ACHN (cell line): ENCODE measurements at places on chromosomes 1 and 21.

GRCh38 chr1:64343823-64344190 lies 126.1 kb upstream of the CACHD1 start:
- DNase-seq = no peak

DNA sequence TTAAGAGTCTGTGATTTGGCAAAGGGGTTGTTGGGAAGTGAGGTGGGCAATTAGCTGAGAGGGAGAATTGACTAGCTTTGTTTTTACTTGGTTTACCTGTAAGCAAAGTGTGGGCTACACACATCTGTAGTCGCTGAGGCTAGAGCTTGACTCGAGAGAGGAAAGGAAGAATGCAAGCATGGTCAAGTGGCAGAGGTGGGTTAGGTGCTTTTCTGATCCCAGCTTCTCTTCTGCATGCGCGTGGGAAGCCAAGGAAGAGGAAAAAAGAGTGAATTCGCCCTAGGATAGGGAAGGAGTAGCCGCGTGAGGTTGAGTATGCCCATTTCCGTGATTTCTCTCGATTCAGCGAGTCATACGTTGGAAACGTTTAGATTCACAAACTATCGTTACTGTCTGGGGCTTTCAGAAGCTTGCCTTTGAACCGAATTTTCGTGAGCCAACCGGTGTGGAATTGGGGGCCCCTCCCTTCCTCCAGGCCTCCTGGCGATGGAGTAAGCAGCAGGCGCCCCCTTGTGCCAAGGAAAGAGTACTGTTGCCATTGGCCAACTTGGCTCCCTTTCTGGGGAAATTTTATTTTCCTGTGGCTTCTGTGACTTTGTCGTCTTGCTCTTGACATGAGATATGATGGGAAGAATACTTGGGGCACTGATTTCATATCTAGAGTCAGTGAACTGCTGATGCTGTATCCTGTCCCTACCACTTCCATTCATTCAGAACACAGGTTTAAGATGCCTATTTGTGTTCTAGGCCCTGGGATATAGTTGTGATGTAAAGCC lies 1.3 kb downstream of the PIGV start:
- peak; percentile 79 for DNase-seq

DNA sequence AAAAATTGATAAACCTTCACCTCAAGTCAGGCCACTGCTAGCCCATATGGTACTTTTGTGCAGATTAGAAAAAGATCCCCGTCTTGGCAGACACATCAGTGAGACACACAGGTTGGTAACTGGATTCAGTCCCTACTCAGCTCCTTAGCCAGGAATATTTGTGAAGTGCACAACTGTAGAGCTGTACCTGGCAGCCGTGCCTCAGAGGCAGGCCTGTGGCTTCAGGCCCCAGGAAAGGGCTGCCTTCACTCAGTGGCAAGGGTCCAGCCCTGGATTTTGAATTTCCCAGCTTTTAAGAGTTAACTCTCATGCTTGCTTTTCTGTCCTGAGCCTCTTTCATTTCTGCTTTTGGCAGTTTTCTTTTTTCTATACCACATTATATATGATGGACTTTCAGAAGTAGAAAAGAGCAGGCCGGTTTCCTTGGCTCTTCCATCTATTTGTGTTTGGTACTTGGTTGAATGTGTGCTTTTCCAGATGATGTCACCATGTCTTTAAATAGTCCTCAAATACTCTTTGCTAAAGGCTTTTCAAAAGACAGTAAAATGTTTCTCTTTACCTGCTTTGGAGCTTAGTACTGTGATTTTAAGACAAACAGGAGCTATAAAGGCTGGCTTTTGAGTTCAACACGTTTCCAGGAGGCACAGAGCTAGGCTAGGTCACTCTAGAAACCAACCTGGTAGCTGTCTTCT lies 186.6 kb downstream of the AK5 start:
- DNase-seq = no peak

DNA sequence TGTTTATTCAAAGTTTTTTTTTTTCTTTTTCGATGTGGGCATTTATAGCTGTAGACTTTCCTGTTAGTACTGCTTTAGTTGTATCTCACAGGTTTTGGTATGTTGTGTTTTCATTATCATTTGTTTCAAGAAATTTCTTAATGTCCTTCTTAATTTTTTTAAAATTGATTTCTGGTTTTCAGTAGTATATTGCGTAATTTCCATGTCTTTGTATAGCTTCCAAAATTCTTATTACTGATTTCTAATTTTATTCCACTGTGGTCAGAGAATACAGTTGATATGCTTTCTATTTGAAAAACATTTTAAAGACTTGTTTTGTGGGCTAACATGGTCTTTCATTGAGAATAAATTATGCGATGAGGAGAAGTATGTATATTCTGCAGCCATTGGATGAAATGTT lies 463.2 kb upstream of the B3GALT2 start:
- DNase-seq = no peak

DNA sequence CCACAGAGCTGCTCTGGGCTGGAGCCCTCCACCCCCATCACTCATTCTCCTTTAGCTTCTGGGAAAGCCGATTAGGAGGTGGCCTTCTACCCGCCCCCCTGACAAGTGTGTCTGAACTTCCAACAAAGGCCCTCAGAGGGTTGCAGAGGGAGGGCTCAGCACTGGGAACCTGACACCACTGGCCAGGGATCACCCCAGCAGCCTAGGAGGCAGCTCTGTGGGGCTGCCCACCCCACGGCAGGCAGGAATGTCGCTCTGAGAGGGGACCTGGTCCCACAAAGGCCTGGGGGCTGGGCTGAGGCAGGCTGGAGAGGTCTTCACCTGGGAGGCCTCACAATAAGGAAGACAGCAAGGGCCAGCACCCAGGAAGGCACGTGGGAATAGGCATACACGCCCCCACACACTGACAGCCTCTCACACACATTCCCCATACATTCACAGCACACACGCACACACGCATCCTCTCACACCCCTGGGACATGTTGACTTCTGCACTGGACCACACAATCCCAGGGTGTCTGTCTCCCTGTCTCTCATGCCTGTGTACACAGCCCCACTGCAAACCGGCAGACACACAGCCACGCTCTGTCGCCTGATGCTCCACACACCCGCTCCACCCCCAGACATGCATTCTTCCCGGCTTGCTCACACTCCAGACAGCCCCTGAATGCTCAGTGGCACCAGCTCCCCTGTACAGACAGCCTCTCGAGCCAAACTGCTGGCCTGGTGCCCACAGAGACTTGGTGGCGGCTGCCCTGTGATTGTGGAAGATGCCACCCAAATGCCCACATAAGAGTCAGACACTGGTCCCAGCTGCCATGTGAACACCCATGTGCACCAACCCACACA lies 30.7 kb downstream of the DMBX1 start:
- DNase-seq = peak; percentile 84

DNA sequence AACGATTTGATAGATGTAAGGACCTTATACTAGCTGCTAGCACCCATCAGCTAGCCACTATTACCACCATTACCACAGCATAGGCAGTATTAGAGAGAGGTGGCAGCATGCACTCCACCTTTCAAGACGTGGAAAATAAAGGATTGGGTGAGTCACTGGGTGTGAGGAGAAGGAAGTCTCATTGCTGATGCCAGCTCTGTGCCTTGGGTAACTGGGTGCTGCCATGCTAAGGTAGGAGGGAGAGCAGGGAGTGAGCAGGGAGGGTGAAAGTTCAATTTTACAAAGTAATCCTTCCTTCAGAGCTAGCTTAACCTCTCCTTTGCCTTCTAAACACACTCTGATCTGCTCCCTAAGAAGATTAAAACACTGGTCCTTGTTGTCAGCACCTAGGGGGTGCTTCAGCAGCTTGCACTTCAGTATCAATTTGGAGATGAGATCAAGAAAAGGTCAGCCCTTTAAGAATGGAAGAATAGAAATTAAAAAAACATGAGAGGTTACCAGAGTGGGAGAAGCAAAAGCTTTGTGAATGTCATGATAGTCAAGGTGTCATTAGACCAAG lies 1.8 kb upstream of the LIN9 start:
- peak; percentile 21 for DNase-seq

GRCh38 chr1:245752561-245752960 lies 597.8 kb downstream of the KIF26B start:
- DNase-seq = no peak
